ENCODE measurements at places on chromosomes 11 and 22.
A peak's percentile ranks its signal among the peaks of the same experiment; 100 is the strongest.

GRCh38 chr11:69801513-69802335 lies 17.5 kb downstream of the FGF3 start:
- DNase-seq, result no peak

DNA sequence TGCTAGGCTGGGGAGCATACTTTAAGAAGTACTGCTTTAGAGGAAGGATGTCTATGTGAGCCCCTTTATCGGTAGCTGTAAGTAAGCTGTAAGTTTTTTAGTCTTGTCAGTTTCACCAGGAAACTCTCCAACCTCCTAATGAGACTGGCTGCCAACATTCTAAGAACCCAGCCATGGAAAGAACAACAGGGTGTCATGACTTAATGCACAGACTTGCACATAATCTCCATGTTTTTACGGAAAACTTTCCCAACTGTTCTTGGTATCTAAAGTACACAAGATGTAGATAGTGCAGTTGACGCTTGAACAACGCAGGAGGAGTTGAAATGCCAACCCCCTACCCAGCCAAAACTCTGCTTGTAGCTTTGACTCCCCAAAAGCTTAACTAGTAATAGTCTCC lies 9.0 kb downstream of the OR8A1 start:
- DNase-seq, result no peak

- no peak for DNase-seq
Measured at GRCh38 chr11:63791495-63792167, 21.6 kb upstream of the SPINDOC start.

DNA sequence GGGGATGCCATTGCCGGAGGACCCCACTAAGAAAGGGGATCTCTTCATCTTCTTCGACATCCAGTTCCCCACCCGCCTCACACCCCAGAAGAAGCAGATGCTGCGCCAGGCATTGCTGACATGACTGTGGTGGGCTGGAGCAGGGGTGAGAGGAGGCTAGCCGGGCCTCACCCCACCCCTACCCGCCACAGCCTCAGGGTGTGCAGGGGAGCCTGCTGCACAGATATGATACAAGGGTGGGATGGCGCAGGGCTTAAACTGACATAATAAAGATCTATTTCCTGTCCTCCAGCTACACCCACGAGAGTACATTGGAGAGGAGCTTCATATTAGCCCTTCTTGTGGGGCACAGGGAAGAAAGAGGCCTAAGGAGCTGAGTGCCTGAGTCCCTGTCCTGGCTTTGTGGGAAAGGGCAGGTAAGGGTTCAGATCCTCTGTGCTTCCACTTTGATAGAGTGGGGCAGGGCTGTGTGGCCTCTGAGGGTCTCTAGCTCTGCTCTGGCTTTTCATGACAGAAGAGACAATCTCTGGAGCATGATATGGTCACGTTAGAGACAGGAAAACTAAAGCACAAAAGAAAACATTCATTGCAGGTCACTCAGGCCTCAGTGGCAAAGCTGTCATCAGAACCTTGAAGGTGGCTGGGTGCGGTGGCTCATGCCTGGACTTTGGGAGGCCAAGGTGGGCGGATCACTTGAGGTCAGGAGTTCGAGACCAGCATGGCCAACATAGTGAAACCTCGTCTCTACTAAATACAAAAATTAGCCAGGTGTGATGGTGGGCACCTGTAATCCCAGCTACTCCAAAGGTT lies 12.4 kb downstream of the UCP2 start:
- DNase-seq, result no peak

GRCh38 chr11:16312233-16312765 lies 44.0 kb downstream of the SOX6 start:
- DNase-seq, result no peak

GRCh38 chr11:80024119-80024518 lies 583.3 kb upstream of the TENM4 start:
- no peak for DNase-seq

DNA sequence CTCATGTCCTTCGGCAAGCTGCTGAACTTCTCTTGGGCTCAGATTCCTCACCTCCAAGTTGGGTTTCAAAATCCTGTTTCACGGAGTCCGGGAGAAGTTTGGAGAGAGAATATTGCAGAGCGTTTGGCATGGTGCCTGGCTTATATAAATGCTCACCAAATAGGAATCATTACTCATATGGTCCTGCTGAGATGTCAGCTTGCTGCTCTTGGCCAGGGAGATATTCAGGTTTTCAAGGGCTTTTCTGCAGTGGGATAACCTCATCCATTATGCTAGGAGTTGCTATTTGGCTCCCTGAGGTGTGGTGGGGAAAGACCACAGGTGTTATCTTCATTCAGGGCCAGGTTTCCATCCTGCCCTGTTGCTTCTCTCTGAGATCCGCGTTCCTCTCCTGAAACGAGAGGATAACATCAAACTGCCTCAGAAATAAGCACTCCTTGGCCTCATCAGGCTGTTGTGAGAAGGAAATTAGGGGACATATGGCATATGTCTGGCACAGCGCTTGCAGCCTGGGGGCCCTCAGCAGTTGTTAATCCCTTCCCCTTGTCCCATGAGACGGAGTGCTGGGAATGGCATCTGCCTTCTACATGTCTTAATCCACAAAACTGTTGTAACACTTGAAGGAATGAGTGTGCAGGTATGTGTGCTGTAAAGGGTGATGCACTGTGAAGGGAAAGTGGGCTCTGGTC lies 29.9 kb upstream of the ACER3 start:
- peak; percentile 76 for DNase-seq

GRCh38 chr11:106271686-106272085 lies 194.2 kb downstream of the AASDHPPT start:
- DNase-seq, result no peak

All from NCI-H2171 (cell line).